Posterior cingulate gyrus (tissue), 11 donors: ENCODE measurements at places on chromosomes 1 and 21.

DNA sequence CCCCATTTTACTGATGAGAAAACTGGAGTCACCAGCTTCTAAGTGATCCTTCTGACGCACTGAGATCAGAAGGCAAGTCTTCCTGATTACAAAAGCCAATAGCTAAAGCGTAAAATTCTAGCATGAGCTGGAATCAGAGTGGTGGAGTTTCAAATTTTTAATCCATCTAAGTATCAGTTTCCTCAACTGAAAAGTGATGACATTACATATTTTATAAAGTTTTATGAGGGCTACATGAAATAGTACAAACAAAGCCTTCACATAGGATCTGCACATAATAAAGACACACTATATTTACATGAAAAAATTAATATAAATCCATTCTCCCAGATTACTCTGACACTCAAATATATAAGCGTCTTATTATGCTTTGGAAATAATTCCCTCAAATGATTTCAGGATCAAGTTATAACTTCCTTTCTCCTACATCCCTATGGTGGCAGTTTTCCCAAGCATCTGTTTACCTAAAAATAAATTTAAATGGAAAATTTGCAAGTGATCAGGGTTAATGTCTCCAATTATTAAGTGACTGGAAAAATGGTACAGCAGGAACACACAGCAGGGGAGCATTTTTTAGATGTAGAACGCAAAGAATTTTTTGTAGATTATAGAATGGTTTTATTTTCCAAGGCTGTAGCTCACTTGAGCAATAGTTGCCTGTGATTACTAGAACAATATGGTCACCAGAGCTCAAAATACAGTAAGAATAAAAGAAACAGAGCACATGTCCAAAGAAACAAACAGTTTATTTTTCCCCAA, 490.4 kb upstream of the C1orf87 start:
- DNase-seq = no peak

- DNase-seq = no peak
Measured at GRCh38 chr1:27872802-27873551, 633 bp downstream of the THEMIS2 start.

DNA sequence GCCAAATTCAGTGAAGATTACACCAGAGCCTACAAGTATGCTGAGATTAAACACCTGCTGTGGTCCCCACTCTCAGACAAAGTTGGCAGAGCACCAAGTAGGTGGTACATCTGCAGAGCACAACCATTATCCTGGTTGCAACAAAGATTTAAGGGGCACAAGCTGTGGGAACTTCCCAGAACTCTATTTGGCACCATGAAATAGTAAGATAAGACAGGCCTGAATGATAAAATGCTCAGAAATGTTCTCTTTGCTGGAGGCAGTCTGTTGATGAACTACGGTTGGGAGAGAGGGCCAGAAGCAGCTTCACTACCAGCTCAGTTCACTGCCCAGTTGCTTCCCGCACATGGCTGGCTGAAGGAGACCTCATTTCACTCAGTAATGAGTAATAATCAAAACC, 19.9 kb downstream of the RPL5 start:
- no peak for DNase-seq

GRCh38 chr1:185406006-185406690, 89.1 kb upstream of the IVNS1ABP start:
- DNase-seq = no peak

GRCh38 chr1:56123421-56123820, 455.9 kb downstream of the PLPP3 start:
- no peak for DNase-seq

GRCh38 chr1:155715777-155716176, 26.9 kb downstream of the DAP3 start:
- no peak for DNase-seq

DNA sequence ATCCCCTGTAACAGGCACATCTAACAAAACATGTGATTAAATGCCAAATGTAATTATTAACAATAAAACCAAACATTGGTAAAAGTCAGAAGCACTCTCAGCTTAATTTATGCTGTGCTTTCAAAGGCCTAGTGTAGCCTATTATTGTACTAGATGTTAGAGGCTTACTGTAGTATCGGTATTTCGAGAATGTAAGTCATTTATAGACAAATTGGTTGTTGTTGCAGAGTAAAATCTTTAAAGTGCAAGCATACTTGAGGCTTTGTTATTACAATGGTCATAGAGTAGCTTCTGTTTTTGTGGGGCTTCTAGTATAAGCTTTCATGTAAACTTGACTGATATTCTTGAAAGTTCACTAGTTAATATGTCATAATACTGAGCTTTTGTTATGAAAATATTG, 965.8 kb downstream of the PLA2G4A start:
- DNase-seq = no peak

DNA sequence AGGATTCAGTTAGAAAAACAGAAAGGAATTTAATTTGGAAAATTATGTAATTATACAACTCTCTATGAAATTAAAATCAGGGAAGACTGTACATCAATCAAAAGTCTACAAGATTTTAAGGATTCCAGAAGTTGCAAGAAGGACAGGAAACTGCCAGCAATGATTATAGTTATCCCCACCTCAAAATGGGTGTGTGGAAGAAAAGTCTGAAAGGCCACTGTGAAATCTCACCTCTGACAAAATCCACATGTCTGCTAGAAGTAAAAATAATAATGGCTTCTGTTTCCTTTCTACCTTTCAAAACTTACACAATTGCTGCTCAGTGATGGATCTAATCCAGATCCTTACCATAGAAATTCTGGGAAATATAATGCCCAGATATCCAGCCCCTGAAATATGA, 708.1 kb upstream of the ADGRL4 start:
- no peak for DNase-seq

DNA sequence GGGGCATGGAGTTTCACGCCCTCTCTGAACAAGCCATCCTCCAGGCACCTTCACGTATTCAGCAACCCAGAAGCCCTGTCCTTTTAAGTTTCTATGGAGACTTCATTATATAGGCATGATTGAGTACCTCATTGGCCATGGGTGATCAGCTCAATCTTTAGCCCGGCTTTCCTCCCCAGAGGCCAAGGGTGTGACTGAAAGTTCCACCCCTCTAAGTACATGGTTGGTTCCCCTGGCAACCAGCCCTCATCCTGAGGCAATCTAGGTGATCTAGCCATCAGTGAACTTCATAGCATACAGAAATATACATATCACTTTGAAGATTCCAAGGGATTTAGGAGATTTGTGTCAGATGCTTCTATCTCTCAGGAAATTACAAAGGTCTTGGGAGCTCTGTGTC, 21.3 kb upstream of the DHX9 start:
- no peak for DNase-seq

DNA sequence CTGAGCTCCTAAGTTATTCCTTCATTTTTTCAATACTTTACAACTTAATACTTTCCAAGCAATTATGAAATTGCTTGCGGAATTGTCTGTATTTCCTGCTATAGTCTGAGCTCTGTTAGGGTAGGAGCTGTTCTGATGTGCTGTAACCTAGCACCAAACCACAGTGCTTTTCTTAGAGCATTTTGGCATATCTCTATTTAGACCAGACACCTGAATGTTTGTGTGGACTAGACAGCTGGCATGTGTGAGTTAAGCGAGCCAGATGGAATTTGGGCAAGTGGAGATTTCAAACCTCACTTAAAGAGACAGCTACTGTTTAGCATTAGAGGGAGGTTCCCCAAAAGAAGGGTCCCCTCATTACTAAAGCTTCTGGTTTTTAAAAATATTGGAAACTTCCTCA, 106.1 kb downstream of the RWDD3 start:
- DNase-seq = no peak

- no peak for DNase-seq
Measured at GRCh38 chr1:154786804-154787570, 83.1 kb downstream of the KCNN3 start.

DNA sequence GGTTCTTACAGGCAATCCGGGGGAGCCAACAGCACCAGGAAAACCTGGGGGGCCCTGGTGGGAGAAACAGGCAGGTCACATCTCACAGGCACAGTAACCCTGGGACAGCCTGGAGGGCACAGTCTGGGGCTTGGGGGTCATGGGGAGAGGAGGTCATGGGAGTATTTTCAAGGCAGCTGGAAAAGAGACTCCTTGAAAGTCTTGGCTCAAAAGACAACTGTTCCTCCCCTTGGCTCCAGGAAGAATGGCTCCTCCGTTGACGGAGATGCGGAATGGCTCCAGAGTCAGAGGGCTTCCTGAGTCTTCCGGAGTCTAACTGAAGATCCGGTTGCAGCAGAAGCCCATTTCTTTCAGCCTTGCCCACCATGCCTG, 25.9 kb upstream of the PEF1 start:
- no peak for DNase-seq

- peak; percentile 4 for DNase-seq
Measured at GRCh38 chr1:235078480-235079381, 49.9 kb downstream of the TOMM20 start.

- DNase-seq = peak; percentile 44
Measured at GRCh38 chr21:34367320-34367935, 3.6 kb downstream of the KCNE2 start.

GRCh38 chr21:37407719-37408420, 41.3 kb downstream of the DYRK1A start:
- no peak for DNase-seq

DNA sequence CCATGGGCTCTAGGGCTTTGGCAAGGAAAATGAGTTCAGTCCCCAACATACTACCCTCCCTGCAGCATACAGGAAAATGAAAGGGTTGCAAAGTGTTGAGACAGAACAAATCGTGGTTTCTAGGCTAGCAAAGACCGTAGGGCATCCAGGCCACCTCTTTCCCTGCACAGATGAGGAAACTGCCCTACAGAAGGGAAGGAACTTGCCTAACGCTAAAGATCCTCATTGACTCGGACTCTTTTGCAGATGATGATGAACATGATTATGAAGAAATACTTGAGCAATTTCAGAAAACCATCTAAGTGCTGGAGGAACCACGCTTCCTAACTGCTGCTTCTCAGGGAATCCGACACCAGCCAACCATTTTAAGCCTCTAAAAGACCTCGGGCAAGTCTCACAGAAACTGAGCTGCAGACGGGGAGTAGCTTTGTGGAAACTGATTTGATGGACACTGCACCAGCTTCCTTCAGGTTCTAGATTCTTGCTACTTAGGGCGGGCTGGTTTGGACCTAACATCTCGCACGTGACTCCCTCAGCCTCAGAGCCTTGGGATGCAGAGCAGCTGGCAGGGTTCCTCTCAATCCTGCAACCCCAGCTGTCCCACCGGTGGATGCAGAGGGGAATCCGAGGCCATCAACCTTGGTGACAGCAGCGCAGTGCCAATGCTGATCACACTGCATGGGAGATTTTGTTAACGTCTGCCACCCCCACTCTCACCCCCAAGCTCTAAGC, 13.4 kb downstream of the THEMIS2 start:
- no peak for DNase-seq

GRCh38 chr21:34037009-34037795, 36.2 kb upstream of the MRPS6 start:
- DNase-seq = no peak

GRCh38 chr1:205294934-205295333, 26.6 kb downstream of the NUAK2 start:
- no peak for DNase-seq

GRCh38 chr21:46021978-46022544, 40.5 kb downstream of the COL6A1 start:
- no peak for DNase-seq

DNA sequence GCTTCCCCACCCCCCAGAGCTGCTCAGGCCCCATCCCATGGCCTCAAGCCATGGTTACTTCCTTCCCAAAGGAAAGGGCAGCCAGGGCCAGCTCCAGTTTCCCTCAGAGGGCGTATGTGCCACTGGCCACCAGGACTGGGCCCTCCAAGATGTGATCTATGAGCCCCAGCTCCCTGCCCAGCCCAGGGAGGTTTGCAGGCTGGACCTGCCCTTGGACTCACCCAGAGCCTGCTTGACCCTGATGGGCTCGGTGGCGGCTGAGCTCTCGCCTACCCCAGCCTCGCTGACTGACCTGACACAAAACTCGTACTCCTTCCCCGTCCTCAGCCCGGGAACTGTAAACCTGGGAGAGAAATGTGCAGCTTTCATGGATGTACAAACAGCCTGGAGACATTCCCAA, 29.6 kb downstream of the MYOM3 start:
- DNase-seq = no peak

GRCh38 chr21:8989261-8989711, 1532.1 kb upstream of the TPTE start:
- DNase-seq = no peak

DNA sequence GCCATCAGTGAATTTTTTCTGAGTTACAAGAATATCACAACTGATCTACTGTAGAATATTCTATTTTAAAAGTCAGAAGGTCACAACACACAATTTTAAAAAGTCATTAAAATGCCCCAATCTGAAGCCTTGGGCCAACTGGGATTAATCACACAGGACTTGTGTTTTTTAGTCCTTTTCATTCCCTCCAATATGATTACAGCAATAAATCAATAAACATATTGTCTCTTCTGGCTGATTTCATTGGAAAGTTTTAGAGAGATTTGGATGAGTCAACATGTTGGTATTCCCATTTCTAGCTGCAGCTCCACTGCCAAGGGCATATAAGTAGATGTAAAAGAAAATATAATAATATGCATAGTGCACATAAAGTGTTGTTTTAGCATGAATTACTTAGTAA, 85.8 kb downstream of the NIBAN1 start:
- DNase-seq = no peak

- DNase-seq = no peak
Measured at GRCh38 chr1:111323231-111323630, 32.6 kb downstream of the CHIA start.

DNA sequence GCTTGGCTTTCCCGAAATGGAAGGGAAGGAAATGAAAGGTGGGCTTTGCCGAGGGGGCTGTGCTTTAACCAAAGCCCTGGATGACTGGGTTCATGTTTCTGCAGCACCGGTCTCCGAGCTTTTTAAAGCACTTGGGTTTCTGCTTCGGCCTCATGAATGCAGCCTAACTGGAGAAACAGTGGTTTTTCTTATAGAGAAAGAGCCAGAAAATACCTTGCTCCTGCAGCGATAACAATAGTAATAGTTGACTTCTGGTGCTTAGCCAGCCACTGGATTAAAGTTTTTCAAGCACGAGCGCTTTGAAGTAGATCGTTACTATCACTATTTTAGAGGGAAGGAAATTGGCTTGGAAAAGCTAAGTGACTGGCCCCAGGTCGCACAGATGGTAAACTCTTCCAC, 500 bp upstream of the DOCK7 start:
- no peak for DNase-seq

DNA sequence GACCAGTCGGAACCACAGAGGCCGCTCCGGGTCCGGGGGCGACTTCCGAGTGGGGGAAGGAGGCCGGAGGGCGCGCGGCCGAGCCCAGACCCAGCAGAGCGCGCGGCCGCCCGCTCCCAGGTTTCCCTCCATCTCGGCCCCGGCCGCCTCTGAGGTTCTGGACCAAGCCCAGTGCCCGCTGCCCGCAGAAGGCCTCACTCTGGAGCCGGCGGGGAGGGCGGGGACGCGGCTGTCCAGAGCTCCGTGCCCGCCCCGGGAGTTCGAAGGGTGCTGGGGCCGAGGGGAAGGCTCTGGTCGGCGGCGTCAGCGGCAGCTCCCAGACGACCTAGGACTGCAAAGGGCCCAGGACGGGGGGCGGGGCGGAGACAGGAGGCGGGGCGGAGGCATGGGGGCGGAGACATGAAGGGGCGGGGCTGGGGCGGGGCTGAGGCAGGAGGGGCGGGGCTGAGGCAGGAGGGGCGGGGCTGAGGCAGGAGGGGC, 48.0 kb upstream of the SLC19A1 start:
- no peak for DNase-seq

GRCh38 chr1:211333906-211334305, 7.3 kb downstream of the TRAF5 start:
- DNase-seq = no peak
